ENCODE measurements at places on chromosomes 2 and 18.

DNA sequence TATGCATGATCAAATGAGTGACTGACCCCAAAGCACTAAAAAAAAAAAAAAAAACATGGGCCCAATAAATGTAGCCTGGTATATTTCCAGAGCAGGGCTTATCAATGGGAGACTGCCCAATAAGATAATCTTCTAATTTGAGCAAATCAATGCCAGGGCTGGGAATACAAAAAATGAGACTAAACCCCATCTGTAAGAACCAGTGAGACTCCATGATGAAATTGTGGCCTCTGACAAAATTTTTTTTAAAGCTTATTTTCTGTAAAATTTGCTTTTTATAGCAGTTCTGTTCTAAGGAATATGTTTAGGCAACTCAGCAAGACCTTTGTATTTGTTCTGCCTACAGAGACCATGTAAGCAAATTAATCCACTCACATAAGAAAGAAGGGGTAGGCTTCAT is 186.8 kb upstream of the CCDC150 start:
- DNase-seq, result no peak

GRCh38 chr2:200399636-200400035 is 93.1 kb downstream of the SPATS2L start:
- DNase-seq, result no peak

DNA sequence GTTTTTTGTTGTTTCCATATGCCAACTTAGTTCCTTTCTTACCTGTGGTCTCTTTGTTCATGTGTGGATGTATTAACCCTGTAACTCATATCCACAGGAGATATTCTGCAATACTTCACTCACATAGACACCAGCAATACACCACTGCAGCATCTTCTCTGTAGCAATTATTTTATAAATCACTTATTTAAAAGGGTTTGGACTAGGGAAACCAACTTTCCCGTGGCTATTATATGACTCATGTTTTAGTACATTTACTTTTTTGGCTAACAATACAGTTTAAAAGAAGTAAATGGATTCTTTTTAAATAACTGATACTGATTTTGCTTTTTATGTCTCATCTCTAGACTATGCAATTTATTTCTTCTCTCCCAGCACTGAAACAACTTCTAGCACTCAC is 488.9 kb downstream of the MBD2 start:
- DNase-seq, result no peak

DNA sequence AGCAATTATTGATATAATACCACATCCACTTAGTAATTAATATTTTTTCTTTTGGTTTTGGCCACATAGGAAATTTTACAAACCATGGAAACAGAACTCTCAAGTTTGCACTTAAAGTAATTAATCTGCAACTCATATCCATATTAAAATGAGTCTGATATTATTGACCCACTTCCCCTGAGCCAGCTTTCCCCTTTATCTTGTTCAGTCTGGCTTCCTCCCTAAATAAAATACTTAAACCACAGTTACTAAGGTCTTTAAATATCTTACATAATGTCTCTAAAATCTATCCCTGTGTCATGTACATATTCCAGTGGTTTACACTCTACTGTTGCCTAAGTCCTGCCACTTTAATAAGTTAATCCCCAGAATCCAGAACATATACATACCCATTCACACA is 564.9 kb upstream of the FSHR start:
- no peak for DNase-seq

DNA sequence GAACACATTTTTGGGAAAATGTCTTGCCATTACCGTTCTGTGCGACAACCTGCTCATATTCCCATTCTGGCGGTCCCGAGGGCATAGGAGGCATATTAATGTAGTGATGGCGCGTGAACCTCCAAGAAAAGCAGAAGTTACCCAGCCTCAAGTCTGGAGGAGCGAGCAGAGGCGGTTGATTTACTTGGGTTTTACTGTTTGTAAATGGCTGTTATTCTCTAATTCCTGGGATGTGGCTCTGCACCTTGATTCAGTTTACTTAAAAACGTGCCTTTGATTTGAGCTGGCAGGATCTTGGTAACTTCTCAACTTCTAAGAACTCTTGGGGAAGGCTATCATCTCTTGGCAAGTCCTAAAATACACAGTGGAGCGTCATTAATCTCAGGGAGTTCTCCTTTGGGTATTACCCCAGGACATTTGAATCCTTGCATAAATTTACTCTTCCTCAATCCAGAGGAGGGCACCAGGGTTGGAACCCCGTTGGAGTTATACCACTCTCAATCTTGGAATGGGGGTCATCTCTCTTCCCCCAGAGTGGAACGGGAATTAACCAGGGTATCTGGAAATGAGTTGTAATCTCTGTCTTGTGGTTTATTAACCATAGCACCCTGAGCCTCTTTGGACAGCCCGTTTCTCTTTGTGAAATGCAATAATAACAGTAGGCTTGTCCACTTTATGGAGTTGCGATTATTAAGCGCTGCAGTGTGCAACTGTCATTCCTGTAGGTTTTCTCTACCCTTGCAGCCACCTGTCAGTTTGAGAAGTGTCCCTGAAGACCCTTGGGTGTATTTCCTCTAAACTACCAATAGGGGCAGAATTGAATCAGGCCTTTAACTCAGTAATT is 2.1 kb downstream of the HK2 start:
- no peak for DNase-seq

DNA sequence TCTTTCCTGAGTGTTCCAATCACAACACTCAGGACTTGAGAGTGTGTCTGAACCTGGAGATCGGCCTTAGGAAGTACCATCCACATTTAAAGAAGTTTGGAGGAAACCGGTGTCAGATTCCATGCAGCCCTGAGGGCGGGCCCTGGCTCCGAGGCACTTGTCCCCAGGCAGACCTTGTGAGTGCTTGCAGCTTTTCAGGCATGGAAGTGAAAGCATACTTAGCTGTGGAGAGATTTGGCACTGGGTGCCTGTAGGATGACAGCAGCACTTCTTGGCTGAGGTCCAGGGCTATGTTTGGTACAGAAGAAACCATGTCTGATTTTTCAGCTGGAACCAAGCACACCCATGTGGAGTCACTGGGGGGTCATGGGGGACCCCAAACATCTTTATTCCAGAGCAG is 230.8 kb downstream of the SEPTIN10 start:
- no peak for DNase-seq

- no peak for DNase-seq
Observed at GRCh38 chr2:234496835-234497593, at the start of gene ARL4C. ARL4C (minus strand) TSS chr2:234497081; CDS start chr2:234496586, 495 bp downstream.

- no peak for DNase-seq
Observed at GRCh38 chr2:231007286-231008098, 11.6 kb downstream of the SPATA3 start.

DNA sequence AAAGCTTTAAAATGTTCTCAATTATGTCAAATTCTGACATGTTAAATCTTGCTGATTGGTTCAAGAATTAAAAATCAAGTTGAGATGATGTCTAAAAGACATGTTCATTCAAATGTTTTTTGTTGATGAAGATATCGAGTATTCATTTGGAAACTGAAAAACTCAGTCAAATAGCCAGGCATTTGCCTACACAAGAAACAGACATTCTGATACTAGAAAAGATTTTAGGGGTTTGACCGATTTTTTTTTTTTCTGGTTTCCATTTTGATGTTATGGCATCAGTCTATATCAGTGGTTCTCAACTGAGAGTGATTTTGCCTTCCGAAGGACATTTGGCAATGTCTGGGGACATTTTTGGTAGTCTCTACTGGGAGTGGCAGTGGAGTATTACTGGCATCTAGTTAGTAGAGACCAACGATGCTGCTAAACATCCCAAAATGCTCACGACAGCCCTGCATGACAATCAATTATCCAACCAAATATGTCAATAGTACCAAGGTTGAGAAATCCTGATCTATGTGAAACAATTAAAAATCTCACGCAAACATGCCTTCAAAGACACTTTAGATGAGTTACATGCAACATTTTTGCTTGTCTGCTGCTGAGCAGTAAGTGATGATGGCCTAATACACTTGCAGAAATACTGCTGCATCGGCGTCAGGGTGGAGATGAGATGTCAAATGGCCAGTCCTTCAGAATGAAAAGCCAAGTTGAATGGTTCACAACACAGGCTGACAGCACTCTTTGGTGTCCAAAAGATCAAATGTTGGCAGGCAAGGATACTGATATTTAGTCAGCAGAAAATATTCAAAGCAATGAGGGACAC is 12.5 kb downstream of the RASGRP3 start:
- no peak for DNase-seq

DNA sequence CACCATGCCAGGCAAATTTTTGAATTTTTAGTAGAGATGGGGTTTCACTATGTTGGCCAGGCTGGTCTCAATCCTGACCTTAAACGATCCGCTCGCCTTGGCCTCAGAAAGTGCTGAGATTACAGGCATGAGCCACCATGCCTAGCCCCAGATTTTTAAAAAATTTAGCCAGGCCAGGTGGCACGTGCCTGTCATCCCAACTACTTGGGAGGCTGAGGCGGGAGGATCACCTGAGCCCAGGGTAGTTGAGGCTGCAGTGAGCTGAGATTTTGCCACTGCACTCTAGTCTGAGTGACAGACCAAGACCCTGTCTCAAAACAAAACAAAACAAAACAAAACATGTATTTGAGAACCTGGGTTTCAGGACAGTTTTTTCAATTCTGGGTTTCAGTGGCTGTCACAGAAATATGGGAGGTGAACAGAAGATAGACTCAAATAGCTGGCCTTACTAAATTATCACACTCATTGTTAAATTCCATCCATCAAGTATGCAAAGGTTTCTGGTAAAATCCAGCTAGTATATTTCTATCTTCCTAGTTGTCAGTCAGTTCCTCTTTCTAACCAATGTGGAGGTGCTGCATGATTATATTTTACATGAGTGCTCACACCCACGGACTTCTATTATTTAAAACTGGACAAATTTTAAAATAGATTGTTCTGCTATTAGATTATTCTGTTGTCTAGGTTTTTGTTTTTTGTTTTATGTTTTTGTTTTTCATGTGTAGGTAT is 5.4 kb downstream of the ALPG start:
- no peak for DNase-seq

DNA sequence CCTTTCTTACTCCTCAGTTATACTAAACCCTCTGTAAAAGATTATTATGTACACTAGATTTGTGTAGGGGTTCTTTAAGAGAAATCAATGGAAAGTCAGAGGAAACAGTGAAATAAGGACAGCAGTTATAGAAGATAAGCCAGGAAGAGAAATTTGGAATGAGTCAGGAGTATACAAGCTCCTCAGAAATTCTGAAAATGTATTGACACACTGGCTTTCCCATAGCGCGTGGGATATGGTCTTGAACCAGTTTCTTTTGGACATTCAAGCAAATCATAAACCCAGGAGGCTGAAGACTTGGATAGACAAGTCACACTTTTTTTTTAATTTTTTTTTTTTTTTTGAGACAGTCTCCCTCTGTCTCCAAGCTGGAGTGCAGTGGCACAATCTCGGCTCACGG is 316.1 kb upstream of the MMADHC start:
- no peak for DNase-seq

DNA sequence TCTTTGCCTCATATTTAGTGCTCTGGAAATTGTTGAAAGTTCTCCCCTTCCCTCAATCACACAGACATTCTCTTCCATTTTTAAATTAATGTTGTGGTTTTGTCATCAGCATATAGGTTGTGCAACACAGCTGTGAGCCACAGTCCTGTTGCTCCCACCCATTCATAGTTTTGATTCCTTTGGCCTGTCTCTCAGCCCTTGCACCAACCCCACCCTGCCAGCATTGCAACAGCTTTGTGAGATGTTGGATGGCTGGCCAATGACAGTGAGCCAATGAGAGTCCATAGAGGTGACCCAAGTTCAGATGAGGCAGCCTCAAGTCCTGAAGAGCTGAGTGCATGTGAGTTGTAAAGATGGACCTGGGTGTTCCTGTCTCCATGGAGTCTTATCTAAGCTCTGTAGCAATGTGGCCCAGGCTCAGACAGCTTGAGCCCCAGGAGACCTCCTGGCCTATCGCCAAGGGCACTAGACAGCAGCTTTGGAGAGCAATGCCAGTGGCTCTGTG is 775.5 kb downstream of the RNF144A start:
- DNase-seq, result no peak

GRCh38 chr18:59835605-59836379 is 64.0 kb upstream of the PMAIP1 start:
- no peak for DNase-seq

DNA sequence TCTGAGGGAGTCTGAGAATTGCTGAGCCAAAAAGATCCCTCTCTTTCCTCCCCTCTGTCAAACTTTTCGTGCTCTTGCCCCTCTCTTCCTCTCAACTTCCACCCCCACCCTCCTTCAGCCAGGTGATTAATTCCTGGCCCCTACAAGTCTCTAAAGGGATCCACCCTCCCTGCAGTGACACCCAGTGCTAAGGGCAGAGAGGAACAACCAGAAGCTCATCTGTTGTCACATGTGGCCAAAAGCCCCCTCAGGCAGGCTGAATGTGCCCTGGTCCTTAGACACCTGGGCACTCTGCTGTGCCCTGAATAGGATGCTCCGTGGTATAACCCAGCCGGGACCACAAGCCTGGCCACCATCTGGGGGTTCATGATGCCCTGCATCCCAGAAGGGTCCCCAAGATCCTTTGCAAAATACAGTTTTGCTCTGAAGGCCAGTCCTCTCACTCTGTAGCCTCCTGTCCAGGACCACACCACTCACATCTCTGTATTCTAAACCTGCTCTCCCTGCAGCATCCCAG is 234.4 kb downstream of the BCL11A start:
- DNase-seq, result no peak

DNA sequence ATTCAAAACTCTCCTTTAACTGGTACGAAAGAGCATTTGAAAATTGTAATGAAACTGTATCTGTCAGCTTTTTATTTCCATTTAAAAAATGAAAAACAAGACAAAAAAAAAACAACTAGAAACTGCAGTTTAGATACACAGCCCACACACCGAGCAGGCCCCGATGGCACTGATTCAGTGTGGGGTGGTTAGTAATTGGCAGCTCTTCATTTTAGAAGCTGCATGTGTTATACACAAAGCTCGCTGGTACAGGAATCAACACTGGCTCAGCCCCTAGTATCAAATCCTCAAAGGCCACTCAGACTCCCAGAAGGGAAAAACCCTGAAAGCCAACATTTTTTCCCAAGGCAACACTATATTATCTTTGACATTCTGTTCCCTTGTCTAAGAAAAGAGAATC is 30.5 kb upstream of the RMDN2 start:
- DNase-seq, result no peak

DNA sequence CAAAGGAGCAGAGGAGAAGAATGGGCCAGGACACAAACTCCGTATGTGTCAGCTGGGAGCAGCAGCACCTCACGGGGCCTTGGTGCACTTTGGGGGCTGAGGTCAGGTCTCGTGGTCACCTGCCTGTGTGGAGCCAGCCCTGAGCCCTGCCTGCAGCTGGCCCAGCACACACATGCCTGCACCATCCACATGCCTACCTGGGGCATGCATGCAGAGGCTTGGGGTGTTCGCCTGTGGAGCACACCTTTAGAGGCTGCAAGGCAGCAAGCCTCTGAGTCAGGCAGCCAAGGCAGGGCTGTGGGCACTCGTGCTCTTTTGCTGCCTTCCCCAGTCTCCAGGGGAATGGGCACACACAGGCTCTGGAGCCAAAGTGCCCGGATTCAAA is 36.0 kb downstream of the ARHGEF4 start:
- no peak for DNase-seq

- no peak for DNase-seq
Observed at GRCh38 chr2:99545066-99545465, 55.2 kb upstream of the REV1 start.

- DNase-seq, result no peak
Observed at GRCh38 chr2:241120440-241120839, 18.4 kb upstream of the MTERF4 start.

GRCh38 chr2:230864605-230865306 is at the start of gene ITM2C:
ITM2C (plus strand) TSS chr2:230864942; CDS start chr2:230865026, 84 bp downstream.
- peak; percentile 38 for DNase-seq

Measured in stimulated activated CD4-positive, alpha-beta T cell treated with anti-CD3 and anti-CD28 coated beads, Interleukin-1b, Interleukin-23, amount 100 ng/mL, for 24 hours (primary cell).